Skeletal muscle cell (primary cell): ENCODE measurements at places on chromosomes 2 and 18.

DNA sequence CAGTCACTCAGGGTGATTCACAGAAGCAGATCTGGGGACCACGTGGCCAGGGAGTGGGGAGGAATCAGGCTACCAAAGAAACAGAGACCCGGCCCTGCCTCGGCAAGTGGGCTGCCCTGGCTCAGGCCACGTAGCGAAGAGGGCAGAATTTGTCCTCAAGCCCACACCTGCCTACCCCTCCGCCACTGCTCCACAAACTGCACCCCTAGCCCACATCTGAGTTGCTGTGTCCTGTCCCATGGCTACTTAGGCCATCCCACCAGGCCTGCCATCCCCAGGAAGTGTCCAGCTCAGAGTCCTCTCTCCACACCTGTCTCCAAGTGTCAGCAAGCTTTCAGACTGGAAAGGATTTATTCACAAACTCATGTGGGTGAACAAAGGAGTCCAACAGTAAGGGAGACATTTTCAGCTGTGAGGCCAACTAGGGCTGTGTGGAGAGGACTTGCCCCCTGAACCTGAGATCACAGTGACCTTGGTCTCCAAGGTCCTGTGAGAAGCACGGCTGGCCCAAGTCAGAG lies 31.7 kb upstream of the ASPRV1 start:
- no peak for DNase-seq

DNA sequence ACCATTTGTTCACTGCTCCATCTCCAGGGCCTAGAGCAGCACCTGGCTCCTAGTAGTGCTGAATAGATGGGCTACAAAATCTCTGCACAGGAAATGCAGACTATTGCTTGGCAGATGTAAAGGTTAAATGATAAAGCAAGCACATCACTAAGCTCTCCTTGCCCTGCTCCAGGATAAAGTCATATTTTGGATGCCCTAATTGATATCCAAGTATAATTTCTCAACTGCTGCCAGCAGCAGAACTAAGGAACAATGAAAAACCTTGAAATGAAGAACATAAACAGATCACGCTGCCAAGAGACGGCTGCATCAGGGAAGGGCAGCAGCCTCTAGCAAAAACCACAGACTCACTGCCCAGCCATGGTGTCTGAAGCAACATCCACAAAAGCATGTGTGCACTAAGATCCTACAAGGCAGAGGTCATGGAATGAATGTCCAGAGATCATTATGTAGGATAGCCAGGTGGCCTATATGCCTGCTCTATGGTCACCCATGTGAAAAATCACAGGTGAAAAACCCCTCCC lies 134.7 kb downstream of the TMEM163 start:
- DNase-seq, result no peak

DNA sequence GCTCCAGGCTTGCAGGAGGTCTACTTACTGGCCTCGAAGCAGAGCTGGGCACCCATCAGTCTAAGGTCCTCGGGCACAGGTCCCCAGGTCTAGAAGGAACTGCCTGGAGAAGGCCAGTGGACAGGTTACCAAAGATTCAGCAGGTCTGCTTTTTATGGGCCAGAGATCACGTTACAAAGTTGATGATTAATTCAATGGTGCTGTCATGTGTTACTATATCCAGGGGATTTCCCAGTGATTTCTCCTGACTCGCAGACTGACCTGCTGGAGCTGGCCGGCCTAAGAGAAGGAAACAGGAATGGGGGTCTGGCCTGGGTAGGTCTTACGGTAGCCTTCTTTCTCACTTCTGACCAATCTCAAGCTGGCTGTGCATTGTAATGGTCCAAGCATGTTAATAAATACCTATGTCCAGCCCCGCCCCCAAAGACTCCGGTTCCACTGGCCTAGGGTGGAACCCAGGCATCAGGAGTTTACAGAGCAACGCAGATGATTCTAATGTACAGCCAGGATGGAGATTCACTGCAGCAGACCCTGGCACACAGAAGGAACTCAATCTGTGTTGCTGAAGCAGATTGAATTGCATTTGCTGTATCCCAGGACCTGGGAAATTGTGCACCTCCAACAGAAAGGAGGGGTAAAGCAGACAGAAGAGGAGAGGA lies at the start of gene NEURL3:
Gene NEURL3, minus strand, starts transcription at position 127 of the 659 bp plus-strand sequence. Its CDS starts 71 bp downstream, at position 56.
- no peak for DNase-seq

GRCh38 chr2:230205721-230206120 lies 14.1 kb downstream of the SP110 start:
- no peak for DNase-seq
